ENCODE measurements at places on chromosomes 6 and 20.

DNA sequence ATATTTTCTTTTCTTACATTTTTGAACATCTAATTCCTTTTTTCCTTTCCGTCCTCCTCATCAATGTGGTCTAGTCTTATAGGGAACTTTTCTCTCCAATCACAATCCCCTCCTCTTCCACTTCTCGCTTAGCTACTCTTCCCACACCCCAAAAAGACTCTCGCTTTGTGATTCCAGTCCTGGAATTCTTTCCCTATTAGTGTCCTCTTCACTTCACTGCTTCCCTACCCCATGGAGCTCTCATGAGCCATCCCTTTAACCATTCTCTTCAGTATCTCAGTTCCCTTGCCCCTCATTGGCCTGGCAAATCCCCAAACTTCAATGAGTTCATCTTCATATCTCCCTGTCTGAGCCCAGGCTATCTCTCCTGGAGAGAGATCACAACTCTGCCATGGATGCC, 55.3 kb upstream of the CEP85L start:
- no peak for DNase-seq

DNA sequence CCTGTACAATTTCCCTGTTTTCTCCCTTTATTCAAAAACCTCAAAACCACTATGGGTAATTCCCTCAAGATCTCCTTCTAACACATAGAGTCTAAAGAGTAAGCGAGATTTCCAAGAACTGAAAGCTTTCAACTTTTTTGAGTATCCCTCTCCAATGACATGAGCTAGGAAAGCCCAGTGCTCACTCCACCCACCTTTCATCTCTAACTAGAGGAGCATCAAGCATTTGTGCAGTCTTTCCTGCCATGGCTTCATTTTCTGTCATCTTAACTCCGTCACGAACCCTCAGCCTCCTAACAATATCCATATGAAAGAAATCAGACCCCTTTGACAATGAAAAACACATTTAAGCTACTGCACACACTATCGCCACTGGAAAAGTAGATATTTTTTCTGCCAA, 91.9 kb upstream of the SUPT3H start:
- DNase-seq: no peak

- peak; percentile 43 for DNase-seq
Measured at GRCh38 chr6:168061269-168062210, 17.5 kb downstream of the FRMD1 start.

GRCh38 chr6:108286366-108286765, 8.5 kb upstream of the AFG1L start:
- DNase-seq: no peak

GRCh38 chr6:11552442-11552841, 14.9 kb downstream of the TMEM170B start:
- no peak for DNase-seq

DNA sequence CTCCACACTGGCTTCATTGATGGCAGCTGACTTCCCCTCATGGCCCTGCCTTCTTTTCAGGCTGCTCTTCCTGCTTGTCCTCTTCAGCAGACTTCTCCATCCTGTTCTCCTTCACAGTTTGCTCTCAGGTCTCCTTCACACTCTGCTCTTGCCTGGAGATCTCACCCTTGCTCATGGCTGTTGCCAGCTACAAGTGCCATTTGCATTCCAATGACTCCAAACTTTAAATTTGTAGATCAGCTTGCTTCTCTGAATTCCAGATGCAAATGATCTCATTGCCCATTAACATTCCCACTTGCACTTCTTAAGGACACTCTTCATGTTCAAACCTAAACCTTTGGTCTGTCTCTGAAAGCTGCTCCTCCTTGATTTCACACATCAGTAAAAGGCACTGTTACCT, 343.0 kb downstream of the QKI start:
- no peak for DNase-seq

- no peak for DNase-seq
Measured at GRCh38 chr20:6014957-6015356, 38.9 kb downstream of the LRRN4 start.

GRCh38 chr20:14113416-14113815, 118.1 kb downstream of the MACROD2 start:
- DNase-seq: no peak

- no peak for DNase-seq
Measured at GRCh38 chr20:1933465-1933870, 38.3 kb downstream of the SIRPA start.

DNA sequence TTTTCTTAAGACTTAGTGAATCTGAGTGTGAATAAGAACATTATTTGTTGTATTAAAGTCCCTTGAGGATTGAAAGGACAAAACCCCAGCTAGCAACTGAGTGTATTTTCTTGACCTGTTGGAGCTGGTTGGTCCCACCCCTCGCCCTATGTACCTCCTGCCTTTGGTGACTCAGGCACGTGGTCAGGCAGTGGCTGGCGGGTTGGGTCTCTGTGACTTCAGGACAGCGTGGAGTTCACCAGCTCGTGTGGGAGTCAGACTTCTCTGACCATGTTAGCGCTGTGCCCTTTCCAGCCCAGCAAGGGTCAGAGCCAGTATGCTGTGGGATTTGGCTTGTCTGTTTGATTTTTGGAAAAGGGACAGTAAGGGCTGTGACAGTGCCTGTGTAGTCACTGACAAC, 93.7 kb downstream of the SSR1 start:
- DNase-seq: no peak

GRCh38 chr20:23165307-23165750, 79.2 kb upstream of the CD93 start:
- DNase-seq: no peak

DNA sequence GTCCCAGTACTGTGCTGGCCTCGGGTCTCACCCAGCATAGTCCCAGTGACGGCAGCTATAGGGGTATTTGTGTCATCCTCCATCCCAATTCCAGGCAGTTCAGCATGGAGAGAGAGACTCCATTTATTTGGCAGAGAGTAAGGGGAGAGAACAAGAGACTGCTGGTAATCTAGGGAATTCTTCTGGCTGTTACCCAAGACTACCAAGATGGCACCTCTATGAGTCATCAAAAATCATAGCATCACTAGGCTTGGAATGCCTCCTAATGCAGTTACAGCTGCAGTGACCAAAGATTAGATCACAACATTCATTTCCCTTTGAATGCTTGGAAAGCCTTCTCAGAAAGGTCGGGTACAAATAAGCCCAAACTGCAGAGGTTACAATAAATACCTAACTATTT, 660.4 kb upstream of the FLRT3 start:
- DNase-seq: no peak

DNA sequence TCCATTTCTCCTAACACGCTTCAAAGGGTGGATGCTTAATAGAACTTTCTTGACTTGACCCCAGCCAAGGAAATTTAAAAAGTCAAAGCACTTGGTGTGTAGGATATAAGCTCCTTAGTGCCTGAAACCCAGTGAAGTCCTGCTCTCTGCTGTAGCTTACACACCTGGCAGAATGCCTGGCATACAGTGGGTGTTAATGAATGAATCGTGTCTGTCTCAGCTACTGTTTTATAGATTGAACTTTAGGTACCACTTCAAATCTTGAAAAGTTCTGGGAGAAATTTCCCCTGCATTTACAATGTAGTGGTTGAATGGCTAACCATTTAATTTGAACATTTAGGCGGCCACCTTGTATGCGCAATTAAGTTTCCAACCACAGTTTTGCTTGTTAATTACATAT, 70.5 kb upstream of the ZNF217 start:
- DNase-seq: no peak

DNA sequence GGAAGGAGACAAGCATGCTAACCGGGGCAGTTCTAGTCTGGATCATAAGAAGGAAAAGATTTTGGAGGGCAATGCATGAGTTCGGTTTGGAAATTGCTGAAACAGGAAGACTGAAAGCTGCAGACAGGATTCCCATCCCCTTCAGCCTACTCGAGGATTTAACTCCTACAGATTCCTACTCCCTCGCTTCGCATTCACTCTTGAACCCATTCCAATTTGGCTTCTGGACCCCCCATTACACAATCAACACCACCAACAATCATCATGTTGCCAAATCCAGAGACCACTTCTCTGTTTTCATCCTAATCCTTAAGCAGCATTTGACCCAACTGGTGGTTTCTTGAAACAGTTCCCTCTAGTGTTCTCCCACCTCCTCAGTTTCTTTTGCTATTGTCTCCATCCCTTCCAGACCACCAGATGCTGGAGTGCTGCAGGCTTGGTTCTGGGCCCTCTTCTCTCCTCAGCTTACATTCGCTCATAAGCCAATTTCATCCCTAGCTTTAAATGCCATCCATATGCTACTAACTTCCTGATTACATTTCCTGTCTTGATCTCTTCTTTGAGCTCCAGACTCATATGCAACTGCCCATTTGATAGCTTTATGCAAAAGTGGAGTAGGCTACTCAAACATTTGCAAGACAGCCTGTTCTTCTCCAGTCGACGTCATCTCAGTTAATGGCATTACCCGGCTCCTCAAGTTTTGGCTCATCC, 66.5 kb downstream of the DTNBP1 start:
- no peak for DNase-seq

DNA sequence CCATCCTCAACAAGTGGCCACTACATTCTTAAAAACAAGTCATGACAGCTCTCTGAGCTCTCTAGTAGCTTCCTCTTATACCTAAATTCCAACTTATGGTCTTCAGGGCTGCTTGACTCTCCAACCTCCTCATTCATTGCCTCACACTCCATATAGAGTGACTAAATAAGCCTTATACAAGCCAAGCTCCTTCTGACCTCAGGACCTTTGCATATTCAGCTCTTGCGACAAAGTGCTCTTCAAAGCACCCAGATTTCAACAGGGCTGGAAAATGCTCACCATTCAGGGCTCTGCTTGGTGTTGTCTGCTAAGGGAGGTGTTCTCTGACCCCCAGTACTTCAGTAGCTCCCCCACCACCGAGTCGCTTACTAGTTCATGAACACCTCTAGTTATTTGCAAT, 3.7 kb downstream of the TREML2 start:
- no peak for DNase-seq

DNA sequence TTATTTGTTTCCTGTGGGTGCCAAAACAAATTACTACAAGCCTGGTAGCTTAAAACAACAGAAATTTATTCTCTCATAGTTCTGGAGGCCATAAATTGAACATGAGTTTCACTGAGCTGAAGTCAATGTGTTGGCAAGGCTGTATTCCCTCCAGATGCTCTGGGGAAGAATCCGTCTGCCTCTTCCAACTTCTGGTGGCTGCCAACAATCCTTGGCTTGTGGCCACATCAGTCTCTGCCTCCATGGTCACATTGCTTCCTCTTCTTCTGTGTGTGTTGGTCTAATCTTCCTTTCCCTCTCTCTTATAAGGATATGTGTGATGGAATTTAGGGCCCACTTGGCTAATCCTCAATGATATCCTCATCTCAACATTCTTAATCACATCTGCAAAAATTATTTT, 92.8 kb upstream of the EPB41L1 start:
- no peak for DNase-seq

GRCh38 chr6:43395776-43396175, 26.3 kb upstream of the ZNF318 start:
- DNase-seq: no peak

DNA sequence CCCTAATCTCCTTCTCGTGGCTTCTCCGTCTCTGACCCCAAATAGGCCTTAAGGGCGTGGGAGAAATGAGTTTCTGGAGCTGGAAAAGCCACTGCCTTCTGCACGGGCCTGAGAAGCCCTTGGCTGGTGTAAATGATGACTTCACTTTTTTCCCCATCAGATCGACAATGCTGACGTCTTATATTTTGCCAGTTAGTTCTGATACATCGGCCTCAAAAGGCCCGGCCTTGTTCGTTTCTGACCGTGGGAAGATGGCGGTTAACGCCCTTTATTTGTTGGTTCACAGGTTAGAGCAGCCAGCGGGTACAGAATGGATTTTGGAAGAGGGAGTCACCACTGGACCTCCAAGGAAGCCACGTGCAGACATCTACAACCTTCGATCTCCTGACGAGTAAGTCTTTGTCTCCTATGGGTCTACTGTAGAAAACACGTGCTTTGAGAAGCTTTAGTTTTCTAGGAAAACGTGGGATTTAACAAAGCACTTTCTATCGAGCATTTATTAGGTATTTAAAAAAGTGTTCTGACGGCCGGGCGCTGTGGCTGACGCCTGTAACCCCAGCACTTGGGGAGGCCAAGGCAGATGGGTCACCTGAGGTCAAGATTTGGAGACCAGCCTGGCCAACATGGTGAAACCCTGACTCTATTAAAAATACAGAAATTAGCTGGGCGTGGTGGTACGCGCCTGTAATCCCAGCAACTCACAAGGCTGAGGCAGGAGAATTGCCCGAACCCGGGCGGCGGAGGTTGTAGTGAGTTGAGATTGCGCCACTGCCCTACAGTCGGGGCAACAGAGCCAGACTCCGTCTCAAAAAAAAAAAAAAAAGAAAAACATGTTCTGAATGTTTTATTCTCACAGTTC, 1.2 kb upstream of the ZNFX1 start:
- no peak for DNase-seq

GRCh38 chr6:138815221-138815620, 19.3 kb downstream of the ECT2L start:
- no peak for DNase-seq

- no peak for DNase-seq
Measured at GRCh38 chr6:170024940-170025339, 265.9 kb downstream of the DLL1 start.

DNA sequence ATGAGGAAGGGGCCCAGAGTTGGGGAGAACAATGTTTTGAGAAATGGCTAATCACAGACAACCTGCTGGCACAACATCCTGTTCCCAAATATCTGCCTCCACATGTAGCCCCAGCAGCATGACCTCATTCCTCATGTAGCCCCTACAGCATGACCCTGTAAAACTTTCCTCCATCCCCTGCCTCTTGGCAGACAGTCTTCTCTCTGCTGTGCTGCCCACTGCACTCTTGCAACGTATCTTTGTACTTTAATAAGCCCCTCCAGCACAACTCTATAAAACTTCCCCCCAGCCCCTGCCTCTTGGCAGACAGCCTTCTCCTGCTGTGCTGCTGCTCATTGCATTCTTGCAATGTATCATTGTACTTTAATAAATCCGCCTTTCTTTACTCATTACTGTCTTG, 278.8 kb downstream of the HDGFL1 start:
- no peak for DNase-seq

- no peak for DNase-seq
Measured at GRCh38 chr6:148980234-148980633, 233.4 kb downstream of the UST start.

DNA sequence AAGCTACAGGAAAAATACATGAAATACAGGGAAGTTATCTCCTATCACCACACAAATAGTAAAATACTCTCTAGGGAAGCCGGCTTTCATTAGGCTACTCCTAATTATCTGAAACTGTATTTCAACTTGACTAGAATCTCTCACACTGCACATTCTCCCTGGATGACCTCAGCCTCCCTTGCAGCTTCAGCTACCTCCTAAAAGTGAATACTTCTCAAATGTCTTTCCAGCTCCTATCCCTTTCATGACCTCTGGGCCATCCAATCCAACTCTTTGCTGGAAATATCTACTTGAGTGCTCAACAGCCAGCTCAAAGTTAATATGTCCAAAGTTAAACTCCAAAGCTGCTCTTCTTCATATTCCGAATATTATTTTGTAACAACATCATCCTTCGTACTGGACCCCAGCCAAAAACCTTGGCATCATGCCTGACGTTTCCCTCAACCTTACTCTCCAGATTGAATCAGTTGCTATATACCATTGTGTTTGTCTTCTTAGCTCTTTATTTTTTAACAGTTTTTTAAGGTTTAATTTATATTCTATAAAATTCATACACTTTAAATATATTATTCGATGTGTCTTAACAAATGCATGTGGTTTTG, 29.4 kb upstream of the KIF6 start:
- DNase-seq: no peak

GRCh38 chr6:99613409-99613704, 6.7 kb downstream of the PRDM13 start:
- DNase-seq: no peak

Data from NCI-H1436 treated with DMSO at 0.1 percent for 48 hours (cell line).